Left kidney (tissue), 8 donors: ENCODE measurements at places on chromosomes 11 and 22.

- DNase-seq: no peak
Observed at GRCh38 chr22:47036936-47037485, 274.6 kb downstream of the TBC1D22A start.

DNA sequence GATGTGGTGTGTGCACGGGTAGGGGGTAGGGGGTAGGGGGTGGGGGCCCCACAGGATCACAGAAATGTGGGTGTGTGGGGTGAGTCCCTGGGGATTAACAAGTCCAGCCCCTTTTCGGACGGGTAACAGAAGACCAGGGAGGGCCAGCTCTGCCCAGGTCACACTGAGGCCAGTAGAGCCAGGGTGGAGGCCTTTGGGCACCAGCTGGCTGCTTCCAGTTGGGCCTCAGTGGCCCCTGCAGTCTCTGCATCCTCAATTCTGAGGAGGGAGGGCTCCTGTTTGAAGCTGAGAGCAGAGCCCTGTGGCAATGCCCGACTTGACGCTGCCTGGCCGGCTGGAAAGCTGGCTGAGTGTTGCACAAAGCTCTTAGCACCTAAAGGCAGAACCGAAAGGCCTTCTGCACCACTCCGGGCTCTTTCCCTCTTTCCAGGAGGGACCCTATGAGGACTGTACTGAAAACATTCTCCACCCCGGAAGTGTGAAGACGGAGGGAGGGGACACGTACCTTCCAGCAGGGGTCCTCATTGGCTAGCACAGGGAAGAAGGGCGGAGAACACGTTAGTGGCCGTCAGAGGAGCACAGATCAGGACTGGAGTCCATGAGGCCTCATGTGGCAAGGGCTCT lies 120.4 kb downstream of the PHF21B start:
- no peak for DNase-seq

GRCh38 chr11:129620237-129621104 lies 195.2 kb upstream of the TMEM45B start:
- DNase-seq: no peak

DNA sequence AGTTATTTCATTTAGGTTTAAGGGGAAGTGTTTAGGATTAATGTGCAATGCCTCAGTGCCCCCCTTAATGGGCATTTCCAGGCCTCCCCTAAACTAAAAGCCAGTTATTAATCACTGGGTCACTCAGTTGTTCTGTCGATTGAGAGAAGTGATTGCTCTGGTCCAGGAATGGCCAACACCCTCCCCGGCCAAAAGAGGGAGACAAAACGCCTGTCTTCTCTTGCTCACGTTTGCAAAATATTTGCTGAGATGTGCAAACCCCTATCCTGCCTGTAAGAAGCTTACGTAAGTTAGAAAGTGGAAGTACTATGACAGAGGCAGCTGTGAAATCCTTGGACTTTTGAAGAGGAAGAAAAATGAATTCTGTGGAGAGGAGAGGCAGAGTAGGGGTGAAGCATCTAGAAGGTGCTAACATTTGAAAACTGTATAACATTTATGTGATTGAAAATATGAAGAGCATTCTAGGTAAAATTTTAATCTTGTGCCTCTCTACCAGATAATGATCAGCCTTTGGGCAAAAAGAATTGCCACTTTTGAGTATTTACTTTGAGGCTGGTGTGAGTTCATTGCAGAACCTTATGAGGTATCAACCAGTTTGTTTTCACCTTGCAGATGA lies 37.7 kb downstream of the NTM start:
- DNase-seq: peak; percentile 38

DNA sequence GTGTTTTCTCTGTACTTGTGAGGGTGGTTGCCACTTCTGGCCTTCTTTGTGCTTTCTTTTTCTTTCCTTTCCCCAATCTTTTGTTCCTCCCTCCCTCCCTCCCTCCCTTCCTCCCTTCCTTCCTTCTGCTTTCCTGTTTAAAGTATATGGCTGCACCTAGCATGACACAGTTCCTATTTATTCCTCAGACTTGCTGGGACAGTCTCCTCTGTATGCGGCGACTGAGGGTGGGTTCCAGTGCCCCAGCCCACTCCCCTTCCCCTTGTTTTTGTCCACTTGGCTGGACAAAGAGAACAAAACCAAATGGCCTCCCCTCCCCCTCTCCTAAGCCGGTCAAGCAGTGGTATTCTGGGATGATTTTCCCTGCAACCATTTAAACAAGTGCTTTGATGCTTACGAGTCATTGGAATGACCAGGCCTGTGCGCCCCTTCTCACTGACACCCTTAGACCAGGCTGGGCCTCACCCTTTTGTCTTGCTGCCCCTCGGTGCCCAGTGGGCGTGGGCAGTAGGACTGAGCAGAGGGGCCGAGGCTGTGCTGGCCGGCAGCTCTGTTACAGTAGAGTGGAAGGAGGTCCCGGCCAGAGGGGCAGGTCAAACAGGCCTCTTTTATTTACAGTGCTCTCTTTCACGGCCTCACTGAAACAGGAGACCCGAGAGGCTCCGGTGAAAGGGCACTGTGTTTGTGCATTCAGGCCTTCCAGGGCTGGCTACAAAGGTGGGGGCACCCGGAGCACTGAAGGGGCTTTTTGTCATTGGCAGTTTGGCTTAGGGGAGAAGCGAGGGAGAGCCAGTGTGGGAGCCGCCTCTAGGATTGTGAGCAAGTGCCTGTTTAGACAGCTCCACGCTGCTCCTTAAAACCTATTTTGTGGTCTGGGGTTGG lies 32.2 kb downstream of the ZBTB16 start:
- no peak for DNase-seq

DNA sequence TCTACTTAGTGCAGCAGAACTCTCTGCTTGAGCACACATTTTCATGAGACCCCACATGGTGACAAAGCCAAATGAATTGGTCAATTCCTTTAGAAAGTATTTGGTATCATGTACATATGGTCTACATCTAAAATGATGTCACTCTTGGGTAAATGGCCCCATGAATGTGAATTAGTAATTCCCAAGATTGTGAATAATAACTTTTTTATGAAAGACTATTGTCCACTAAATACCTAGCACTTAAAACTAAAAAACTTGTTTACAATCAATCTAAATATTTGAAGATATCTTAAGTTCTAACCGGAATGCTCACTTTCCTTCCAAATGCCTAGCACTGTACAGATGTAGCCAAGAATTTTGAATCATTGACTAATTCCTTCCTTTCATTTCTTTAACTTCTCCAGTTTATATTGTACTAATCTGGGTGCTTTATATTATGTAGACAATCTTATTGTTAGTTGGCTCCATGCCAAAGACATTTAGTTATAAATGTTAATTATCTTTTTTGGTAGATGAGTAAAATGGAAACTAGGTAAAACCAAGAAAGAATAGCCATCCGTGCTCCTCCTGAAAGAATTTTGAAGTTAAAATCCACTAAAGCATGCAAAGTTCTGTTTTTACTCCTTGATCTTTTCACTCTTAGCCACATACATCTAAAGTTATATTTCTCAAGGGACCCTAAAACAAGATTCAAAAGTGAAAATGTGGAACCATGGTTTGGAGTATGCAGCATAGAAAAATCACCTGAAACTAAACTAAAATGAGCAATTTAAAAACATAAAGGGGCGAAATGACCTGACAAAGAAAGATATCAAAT lies 145.0 kb upstream of the ARHGAP20 start:
- DNase-seq: no peak

DNA sequence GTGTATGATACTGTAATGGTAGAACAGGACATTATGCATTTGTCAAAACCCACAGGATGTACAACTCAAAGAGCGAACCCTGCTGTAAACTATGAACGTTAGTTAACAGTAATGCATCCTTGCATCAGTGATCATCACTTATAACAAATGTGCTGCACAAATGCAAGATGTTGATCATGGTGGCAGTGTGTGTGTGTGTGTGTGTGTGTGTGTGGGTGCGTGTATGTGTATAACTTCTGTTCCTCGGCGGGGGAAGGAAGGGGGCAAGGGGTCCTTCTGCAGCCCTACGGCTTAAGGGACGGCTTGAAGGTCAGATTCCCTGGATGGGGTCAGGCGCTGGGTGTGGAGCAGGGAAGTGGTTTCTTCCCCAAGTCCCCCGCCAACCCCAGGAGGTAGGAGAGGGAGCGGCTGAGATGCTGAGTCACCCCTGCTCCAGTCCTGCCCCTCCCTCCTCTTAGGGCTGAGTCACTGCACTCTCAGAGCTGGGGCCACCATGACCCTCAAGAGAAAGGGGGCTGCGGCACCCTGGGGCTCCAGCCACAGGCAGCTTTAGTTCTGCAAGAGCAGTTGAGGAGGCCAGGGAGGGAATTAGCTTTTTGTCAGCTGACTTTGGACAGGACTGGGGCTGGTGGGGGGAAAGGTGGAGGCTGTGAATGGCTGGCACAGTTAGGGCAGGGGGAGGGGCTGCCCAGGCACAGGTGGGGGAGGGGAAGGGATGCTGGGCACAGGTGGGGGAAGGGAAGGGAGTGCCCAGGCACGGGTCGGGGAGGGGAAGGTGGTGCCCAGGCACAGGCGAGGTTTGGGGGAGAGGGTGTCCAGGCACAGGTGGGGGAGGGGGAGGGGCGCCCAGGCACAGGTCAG lies 8.8 kb upstream of the CTSD start:
- DNase-seq: no peak

- no peak for DNase-seq
Observed at GRCh38 chr11:2924821-2925675, 4.2 kb downstream of the PHLDA2 start.

DNA sequence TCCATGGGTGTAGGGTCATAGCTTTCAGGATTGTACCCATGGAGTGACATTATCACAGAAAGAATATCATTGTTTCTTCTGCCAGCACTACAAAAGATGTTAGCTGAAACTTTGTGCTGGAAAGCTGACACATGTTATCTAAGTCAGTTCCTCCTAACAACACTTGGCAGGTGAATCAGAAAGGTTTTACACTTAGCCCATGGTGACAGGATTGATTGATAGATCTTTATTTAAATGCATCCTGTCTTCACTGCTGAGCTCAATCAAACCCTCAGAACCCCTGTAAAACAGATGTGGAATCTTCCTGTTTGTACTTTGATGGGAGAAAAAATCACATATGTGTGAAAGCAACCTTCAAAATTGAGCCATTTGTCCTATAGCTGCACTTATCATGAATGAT lies 811.5 kb upstream of the ANO3 start:
- DNase-seq: no peak
